ENCODE measurements at places on chromosomes 2 and 18.

DNA sequence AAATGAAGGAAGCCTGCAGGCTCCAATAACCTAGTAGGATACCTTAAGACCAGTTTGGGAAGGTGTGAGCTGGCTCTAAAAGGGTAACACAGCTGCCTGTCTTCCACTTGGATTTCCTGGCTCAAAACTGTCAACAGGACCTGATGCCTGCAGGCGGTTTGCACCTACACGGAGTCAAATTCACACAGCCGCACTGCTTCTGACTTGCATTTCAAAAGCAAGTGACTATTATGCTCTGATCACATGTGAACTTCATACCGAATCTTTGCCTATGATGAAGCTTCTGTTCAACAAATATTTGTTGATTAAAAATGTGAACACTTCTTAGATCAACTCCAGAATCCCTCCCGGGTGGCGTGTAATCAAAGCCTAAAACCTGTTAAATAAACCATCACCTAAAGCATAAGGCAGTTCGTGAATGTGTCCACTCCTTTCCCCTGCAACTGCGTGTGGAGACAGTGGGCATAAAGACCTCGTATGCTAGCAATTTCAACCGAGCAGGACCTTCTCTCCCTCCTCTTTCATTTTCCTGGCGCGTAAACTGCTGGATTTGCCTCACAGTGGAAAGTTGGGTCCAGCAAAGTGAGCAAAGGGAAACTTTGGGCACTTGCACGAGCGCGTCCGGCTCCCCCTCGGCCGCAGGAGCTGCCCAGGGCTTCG lies 784 bp downstream of the CRACDL start:
- DNase-seq = no peak

DNA sequence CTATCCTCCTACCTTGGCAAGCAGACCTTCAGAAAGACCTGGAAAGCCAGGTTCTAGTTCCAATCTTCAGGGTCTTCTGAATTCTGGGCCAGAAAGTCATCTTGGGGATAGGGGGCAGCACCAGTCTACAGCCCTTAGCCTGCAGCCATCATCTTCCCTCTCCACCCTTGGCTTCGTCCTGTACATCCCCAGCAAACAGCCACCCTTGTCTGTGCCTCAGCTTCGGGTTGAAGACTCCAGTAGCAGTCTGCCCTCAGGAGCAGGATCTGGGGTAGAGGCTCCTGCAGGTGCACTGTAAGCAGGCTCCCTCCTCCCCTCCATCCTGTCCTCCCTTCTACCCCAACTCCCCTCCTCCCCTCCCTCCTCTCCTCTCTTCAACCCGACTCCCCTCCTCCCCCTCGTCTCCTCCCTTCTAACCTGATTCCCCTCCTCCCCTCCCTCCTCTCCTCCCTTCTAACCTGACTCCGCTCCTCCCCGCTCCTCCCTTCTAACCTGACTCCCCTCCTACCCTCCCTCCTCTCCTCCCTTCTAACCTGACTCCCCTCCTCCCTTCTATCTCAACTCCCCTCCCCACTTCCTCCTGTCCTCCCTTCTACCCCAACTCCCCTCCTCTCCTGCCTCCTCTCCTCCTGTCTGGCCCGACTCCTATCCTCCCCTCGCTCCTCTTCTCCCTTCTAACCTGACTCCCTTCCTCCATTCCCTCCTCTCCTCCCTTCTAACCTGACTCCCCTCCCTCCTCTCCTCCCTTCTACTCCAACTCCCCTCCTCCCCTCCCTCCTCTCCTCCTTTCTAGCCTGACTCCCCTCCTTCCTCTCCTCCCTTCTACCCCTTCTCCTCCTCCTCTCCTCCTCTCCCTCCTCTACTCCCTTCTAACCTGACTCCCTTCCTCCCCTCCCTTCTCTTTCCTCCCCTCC lies 90.1 kb upstream of the SMAD2 start:
- DNase-seq = no peak

GRCh38 chr2:237033536-237034060 lies 52.1 kb upstream of the COPS8 start:
- DNase-seq = no peak

- DNase-seq = no peak
Observed at GRCh38 chr2:217751192-217751591, 251.6 kb downstream of the TNS1 start.

DNA sequence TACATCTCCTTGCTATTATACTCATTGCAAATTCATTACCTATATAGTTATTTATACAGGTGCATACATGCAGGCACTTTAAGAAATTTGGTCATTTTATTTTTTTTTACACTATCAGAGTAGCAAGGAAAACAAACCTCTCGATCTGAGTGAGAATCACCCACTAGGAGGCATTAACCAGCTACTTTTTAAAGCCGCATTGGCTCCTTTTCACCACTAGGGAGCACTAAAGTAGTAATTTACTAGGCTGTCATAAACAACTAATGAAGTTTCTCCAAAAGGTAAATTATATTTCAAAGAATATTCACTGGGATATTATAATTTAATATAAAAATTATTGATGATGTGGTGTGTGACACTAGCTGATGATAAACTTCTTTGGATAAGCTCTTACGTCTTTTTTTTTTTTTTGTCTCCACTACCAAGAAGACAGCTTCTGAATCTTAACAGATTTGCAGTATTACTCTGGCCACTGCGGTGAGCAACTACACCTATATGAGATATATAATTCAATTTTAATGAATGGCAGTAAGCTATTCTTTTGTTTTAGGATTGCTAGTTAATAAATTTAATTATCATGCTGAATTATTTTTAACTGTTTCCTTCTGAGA lies 101.9 kb downstream of the NOL4 start:
- DNase-seq = no peak

DNA sequence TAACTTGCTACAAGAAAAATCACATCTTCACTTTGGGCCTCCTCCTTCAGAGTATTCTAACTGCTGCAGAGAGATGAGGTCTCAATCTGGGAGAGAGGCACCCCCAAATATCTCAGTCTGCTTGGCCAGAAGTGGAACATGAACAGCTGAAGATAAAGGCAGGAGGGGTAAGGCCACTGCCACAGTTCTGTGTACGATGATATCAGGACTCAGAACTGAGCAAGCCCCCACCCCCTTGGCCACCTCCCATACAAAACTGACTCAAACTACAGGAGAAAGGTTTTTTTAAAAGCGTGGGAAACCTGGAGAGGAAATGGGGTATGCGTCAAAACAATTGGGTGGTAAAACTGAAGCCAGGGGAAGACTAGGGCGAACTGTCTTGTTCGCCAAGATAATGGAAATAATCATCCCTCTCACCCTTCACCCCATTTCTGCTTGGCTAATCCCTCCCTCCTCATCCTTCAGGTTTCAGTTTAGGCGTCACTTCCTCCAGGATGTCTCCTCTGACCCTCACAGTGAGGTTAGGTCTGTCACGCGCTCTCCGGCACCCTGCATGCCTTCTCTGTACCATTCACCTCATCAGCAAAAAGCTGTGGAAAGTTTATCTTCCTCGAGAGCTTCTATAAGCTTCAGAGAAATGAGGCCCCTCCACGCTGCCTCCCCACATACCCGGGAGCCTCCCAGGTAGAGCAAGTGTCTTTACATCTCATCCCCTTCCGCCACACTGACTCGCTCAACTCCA lies 64.4 kb downstream of the SFXN5 start:
- no peak for DNase-seq

DNA sequence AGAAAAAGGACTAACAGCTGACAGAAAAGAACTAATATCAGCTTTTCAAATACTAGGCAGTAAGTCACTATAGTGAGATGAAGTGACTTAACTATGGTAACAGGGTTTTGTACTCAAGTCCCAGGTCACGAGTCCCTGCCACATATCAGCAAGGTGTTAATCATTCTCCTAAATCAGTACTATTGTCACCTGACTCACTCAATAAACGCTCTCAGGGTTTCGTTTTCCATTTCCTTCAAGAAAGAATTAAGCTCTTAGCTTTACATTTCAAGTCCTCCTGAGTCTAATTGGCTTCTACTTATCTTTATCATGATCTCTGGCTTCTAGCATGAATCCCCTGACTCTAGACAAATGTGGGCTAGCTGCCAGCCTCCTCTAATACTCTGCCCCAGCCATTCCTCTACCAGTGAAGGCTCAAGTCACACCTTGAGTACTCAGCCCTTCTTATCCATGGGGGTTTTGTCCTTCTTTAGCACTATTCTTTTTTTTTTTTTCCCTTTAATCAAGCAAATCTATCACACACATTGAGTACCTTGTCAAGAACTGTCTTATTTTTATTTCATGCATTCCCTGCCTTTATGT lies 20.0 kb downstream of the BUB1 start:
- no peak for DNase-seq

- no peak for DNase-seq
Observed at GRCh38 chr2:206804326-206804725, 38.9 kb downstream of the FASTKD2 start.

GRCh38 chr2:124649001-124649400 lies 623.9 kb downstream of the CNTNAP5 start:
- DNase-seq = no peak

GRCh38 chr2:70565039-70565731 lies 11.6 kb upstream of the TGFA start:
- DNase-seq = no peak

GRCh38 chr2:138275881-138276280 lies 225.7 kb upstream of the SPOPL start:
- no peak for DNase-seq

GRCh38 chr2:227413371-227413770 lies 25.6 kb upstream of the SCYGR1 start:
- DNase-seq = no peak

- no peak for DNase-seq
Observed at GRCh38 chr2:28612131-28612812, 116.4 kb downstream of the PLB1 start.

DNA sequence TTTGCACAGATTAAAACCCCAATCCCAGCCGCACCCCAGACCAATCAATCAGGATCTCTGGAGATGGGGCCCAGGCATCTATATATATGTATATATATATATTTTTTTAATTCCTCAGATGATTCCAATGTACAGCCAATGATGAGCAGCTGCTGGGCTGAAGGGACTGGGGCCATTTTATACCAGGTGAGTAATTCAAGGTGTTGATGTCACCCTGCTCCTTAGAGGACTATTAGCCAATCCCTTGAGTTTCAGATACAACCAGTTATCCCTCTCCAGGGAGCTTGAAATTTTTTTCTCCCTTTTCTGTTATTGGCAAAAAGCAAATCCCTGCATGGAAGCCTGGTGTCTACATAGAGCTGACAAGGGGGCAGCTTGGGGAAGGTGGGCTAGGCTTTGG lies 59.8 kb downstream of the MCFD2 start:
- DNase-seq = no peak

GRCh38 chr18:59918997-59919396 lies 19.2 kb downstream of the PMAIP1 start:
- no peak for DNase-seq

- DNase-seq = peak; percentile 41
Observed at GRCh38 chr2:239401881-239402233, 1.0 kb upstream of the HDAC4 start.

DNA sequence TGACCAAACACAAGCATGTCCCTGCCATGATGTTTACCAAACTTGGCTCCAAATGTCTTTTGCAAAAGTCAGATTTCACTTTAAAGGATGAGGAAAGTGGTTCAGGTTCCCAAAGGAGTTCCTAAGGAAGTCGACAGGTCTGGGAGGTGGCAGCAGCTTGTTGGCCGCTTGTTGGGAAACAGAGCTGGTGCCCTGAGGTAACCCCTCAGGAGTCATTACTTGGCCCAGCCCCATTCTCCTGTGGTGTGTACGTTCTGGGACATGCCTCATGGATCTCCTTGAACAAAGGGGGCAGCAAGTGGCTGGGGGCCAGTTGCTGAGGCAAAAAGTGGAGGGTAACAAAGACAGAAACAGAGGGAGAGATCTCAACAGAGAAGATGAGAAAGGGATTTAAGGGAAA lies 10.9 kb downstream of the TMBIM1 start:
- DNase-seq = no peak

DNA sequence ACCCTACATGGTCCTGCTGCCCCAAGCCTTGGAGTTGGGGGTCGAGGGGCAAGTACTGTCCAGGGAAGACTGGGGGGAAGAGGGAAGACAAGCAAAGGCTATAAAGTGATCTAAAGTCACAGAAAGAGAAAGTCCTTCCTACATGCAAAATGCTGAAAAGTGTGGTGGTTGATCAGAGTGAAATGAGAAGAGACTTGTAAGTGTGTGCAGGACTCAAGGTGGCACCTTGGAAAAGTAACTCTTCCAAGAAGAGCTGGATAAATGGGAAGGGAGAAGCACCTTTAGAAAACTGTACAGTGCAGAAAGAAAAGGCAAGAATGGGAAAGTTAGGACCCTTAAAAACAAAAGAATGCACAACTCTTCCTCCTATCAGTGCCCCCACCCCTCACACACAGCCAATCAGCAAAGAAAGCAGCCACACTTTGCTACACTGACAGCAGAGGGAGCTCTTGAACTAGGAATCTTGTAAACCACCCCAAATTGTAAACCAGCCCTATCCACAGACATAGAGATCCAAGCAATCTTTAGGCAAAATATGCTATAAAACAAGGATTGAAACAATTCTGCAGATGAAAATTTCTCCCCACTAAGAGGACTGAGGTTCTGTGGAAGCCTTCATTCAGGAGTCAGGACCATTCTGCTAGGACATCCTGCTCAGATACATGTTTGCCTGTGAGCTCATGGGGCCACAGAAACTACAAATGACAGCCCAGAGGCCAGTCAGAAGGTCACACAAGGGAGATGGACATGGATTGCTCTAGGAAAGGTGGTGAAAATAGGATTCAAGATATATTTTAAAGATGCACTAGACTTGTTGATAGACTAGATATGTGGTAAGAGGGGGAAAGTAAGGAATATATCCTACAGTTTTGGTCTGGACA lies 146.4 kb downstream of the FTCDNL1 start:
- no peak for DNase-seq

GRCh38 chr2:191020221-191020741 lies 6.3 kb upstream of the STAT1 start:
- DNase-seq = peak; percentile 83

DNA sequence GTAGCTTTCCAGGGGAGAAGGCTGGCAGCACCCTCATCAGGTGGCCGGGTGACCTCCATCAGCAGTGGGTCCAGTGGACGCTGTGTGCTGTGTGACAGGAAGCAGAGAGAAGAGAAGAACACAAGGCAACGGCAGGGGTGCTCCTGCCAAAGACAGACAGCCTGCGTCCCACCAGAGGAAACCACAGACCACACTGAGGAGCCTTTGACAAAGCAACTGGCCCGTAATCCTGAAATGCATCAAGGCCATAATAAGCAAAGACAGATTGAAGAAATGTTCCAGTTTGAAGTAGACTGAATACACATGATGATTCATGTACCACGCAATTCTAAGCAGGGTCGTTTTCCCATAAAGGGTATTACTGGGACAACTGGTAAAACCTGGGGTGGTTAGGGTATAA lies 172.4 kb downstream of the FBXO15 start:
- DNase-seq = peak; percentile 10

- DNase-seq = no peak
Observed at GRCh38 chr2:223954401-223954800, 2.9 kb upstream of the MRPL44 start.

GRCh38 chr2:149857344-149857743 lies 269.8 kb upstream of the MMADHC start:
- DNase-seq = no peak

DNA sequence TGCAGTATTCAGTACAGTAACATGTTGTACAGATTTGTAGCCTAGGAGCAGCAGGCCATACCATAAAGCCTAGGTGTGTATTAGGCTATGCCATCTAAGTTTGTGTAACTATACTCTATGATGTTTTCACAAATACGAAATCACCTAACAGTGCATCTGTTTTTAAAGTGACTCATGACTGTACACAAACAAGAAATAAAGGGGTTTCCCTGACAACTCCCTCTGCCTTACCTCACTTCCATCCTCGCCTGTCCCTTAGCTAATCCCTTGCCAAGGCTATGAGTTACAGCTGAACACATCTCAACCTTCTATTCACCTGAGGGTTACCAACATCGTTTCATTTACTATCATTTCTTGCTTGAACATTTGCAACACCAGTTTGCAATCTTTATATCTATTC lies 78.6 kb upstream of the RPRM start:
- no peak for DNase-seq

GRCh38 chr18:55484773-55485172 lies 103.2 kb downstream of the TCF4 start:
- DNase-seq = no peak
